ENCODE measurements at places on chromosomes 16 and 17.

- no peak for DNase-seq
These were observed 567.4 kb upstream of the SOX9 start for GRCh38 chr17:71553381-71553780.

DNA sequence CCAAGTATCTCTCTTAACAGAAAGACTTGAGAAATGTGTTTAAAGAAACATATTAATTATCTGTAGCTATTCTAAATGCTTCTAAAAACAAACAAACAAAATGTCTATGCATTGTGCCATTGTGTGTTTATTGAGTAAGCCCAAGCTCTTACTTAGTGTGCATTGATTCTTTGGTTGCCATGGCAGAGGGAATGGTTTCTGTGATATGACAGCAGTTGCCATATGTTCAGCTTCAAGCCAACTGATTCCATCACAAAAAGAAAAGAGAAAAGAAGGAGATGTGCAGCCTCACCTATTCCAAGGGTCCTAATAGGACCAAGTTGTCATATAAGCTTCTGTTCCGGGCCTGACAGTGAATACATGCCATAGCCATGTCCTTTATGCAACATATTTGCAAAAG, 457.5 kb downstream of the TOX3 start:
- no peak for DNase-seq

- peak; percentile 87 for DNase-seq
These were observed 1.7 kb downstream of the SPHK1 start for GRCh38 chr17:76385892-76386786.

- peak; percentile 57 for DNase-seq
These were observed 1.2 kb upstream of the TLCD3B start for GRCh38 chr16:30032083-30032819.

DNA sequence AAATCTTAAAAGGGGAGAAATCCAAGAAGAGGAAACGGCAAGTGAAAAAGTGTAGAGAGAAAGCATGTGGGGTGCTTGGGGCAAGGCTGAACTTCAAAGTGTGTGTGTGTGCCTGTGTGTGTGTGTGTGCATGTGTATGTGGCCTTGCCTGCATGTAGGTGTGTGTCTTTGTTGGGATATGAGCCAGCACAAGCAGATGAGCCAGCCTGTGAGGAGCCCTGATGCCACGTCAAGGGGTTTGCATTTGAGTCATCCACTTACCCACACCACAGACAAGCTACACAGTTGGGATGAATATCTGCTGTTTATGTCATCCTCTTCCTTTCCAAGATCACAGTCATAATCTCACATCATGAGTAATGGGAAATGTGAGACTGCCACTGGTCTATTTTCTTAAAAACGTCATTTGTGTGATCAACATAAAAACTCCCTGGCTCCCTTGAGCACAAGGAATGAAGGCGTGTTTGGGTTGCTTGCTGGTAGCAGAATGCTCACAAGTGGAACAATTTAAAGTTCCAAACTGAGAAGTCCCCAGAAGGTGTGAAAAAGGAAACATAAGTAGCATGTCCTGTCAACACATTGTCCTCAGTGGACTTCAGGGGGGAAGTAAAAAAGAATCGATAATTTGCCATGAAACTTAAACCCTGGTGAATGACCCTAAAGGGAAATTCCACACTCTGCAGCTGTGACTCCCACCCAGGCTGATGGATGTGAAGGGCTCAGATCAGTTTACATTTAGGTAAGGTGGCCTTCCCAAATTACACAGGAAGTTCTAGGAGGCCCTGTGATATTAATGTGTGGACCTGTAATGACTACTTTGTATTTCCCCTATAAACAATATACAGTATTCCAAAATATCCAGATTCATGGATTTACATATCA, 14.7 kb downstream of the KCTD19 start:
- DNase-seq, result no peak

DNA sequence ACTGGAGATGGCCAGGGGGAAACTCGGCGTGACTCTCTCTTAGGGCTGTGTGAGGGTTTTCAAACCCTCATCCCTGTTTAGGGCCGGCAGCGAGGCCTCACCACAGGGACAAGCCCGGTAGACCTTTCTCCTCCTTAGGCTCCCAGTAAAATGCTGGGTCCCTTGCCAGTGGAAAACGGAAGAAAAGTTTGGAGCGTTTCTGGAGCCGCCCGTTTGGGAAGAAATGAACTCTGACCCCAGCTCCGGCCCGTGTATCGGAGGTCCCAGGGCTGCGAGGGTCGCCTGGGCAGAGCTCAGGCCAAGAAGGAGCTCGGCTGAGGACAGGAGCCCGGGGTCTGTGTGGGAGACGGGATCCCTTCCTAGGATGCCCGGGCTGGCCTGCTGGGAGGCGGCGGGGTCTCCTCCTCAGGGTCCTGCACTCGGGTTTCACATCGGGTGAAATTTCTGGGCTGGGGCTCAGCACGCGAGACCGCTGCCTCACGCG, 23.2 kb downstream of the ZNF213 start:
- no peak for DNase-seq

GRCh38 chr16:12907670-12908233, 6.4 kb downstream of the SHISA9 start:
- no peak for DNase-seq

GRCh38 chr17:69030169-69030568, 30.6 kb downstream of the ABCA9 start:
- no peak for DNase-seq

- no peak for DNase-seq
These were observed 124.2 kb upstream of the SMURF2 start for GRCh38 chr17:64786337-64786736.

DNA sequence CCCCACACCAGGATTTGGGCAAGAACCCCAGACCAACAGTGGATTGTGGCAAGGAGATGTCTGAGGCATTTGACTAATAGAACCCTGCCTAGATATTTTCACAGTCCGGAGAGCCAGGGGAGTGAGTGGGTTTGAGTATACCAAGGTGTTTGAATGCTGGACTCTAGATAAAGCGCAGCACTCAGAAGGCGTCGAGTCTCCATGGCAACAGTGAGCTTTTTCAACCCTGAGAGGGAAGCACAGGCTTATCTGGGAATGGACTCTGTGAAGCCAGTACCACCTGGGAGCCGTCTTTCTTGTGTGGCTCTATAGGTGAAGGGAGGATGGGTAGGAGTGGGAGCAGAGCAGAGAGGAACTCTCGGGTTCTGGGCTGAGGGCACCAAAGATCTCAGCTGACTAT, 147.0 kb downstream of the SHISA6 start:
- DNase-seq, result no peak

GRCh38 chr17:75182319-75182568, 515 bp downstream of the SUMO2 start:
- DNase-seq, result no peak

GRCh38 chr17:74212209-74212912, 1.0 kb upstream of the TTYH2 start:
- DNase-seq, result peak; percentile 18

Data from effector memory CD8-positive, alpha-beta T cell (primary cell).